ENCODE measurements at places on chromosomes 7 and 10.

- DNase-seq: peak; percentile 83
Measured at GRCh38 chr10:103888113-103888841, 29.7 kb downstream of the STN1 start.

- DNase-seq: no peak
Measured at GRCh38 chr10:30231071-30231652, 117.9 kb downstream of the MTPAP start.

DNA sequence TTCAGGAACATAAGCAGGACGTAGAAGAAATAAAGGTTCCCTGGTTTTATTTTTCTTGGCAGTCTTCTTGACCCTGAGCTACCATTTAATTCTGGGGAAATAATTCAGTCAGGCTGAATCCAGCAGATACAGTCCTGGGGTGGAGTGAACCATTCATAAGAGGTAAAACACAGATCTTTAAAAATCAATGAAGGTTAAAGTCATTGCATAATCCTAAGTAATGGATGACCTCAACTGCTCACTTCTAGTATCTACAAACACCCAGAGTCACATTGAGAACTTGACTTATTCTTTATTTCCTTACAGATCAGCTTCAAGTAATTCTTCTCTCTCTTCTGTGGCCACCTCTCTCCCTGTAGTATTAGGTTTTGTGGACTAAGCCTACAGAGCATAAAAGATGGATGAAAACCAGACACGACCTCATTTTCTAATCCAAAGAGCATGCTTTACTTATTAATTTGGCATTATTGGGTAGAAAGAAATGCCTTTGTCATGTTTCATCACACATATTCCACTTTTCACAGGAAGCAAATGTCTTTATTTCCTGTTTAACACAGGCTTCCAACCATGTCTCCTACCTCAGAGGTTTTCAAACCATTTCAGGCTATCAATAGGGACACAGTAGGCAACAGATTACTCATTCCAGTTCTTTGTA is 182.3 kb upstream of the IMMP2L start:
- DNase-seq: peak; percentile 13

- DNase-seq: no peak
Measured at GRCh38 chr7:28773423-28774145, 184.5 kb downstream of the TRIL start.

DNA sequence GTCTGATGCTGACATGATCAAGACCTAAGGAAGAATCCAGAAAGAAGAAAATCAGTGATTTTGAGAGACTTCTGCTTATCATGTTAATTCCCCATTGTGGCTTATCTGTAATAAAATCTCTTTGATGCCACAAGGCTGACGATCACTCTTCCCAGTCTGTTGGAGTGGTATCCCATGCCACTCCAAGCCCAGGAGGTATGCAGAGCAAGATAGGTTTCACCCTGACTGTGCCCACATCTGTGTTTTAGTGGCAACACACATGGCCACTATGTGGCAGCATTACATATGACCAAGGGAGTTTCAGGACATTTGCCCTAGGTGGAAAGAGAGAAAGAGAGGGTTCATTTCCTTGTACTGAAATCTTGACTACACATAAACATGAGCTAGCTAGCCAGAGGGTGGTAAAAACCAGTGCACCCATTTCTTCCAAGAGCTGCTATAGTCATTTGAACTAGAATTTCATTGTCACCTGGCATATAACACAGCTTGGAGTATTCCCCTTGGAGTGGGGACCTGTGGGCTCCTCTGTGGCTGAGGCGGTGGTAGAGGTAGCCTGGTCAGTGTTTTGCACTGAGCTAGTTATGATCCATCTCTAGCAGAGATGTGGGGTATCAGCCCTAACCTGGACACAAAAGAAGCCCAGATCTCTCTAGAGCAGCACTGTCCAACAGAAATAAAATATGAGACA is 20.8 kb downstream of the LAMB4 start:
- DNase-seq: peak; percentile 42

- DNase-seq: peak; percentile 67
Measured at GRCh38 chr10:114825513-114826253, 4.1 kb downstream of the FHIP2A start.

GRCh38 chr7:112009081-112009480 is 197.1 kb downstream of the DOCK4 start:
- peak; percentile 75 for DNase-seq

DNA sequence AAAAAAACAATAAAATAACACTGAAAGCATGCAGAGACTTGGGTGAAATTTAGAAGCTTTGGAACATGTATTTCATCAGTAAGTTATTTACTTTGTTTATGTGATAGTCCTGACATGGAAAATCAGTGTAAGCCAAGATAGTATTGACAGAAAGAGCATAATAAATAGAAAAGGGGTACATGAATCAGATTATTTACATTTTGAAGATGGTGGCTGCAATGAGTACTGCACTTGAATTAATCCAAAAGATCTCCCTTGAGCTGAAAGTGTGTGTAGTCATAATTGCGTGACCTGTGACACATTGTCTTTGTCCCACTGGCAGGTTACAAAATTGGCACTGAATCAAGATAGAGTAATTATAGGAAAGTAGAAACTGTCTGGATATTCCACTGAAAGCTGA is 562.9 kb downstream of the GFRA1 start:
- DNase-seq: no peak
